ENCODE measurements at places on chromosomes 5 and 9.

GRCh38 chr5:154620411-154620810 lies 134.8 kb upstream of the LARP1 start:
- peaks cover 9% of the 10 kb centered on the region for H3K27me3 ChIP-seq
- DNase-seq = no peak
- no peak overlapping the region for H3K27ac ChIP-seq
- no peaks in the 10 kb centered on the region for H3K36me3 ChIP-seq

GRCh38 chr5:121121786-121122185 lies 657.7 kb downstream of the PRR16 start:
- no peak overlapping the region for H3K4me3 ChIP-seq
- H3K4me1 ChIP-seq = no peaks in the 10 kb centered on the region
- H3K27ac ChIP-seq = no peak overlapping the region
- no peaks in the 10 kb centered on the region for H3K27me3 ChIP-seq
- DNase-seq = no peak

- H3K4me1 ChIP-seq = peaks cover 28% of the 10 kb centered on the region
- peak within 1 kb of the TSS; percentile 88 for H3K4me3 ChIP-seq
- DNase-seq = no peak
- H3K36me3 ChIP-seq = peaks cover 8% of the 10 kb centered on the region
- H3K27ac ChIP-seq = peak within 1 kb of the TSS; percentile 78
Measured at GRCh38 chr5:34656001-34656699, at the start of gene RAI14. Gene RAI14, plus strand, starts transcription at chr5:34656328. Its CDS starts 30,592 bp downstream, at chr5:34686920.

DNA sequence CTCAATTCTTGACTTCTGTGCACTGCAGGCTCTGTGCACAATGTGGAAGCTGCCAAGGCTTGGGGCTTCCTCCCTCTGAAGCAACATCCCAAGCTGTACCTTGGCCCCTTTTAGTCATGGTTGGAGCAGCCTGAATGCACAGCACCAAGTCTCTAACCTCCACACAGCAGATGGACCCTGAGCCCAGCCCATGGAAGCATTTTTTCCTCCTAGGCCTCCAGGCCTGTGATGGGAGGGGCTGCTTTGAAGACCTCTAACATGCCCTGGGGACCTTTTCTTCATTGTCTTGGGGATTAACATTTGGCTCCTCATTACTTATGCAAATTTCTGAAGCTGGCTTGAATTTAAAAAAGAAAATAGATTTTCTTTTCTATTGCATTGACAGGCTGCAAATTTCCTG lies 385.8 kb downstream of the LRRC70 start:
- no peak overlapping the region for H3K4me3 ChIP-seq
- peaks cover 17% of the 10 kb centered on the region for H3K36me3 ChIP-seq
- H3K4me1 ChIP-seq = no peaks in the 10 kb centered on the region
- no peak overlapping the region for H3K27ac ChIP-seq

DNA sequence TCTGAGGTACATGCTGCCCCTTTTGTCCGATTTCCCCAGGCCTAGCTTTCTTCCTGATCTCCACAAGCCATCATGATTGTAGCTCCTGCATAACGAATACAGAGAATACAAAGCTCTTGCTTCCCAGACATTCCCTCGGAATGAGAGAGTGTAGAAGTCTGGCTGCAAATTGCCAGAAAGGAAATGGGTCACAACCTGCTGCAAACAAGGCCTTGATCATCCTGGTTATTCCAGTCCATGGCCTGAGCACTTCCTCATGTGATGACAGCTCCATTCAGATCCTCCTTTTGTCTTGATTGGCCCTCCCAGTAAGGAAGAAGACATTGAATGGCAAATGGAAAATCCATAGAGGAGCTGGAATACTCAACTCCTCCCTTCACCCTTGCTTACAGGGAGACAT lies 136.0 kb upstream of the ADRA1B start:
- H3K4me1 ChIP-seq = no peaks in the 10 kb centered on the region
- H3K4me3 ChIP-seq = no peak overlapping the region
- no peaks in the 10 kb centered on the region for H3K36me3 ChIP-seq

- no peak overlapping the region for H3K27ac ChIP-seq
- no peaks in the 10 kb centered on the region for H3K4me1 ChIP-seq
- peaks cover 30% of the 10 kb centered on the region for H3K27me3 ChIP-seq
- H3K36me3 ChIP-seq = no peaks in the 10 kb centered on the region
Measured at GRCh38 chr9:72150661-72151060, 1.4 kb downstream of the GDA start.

DNA sequence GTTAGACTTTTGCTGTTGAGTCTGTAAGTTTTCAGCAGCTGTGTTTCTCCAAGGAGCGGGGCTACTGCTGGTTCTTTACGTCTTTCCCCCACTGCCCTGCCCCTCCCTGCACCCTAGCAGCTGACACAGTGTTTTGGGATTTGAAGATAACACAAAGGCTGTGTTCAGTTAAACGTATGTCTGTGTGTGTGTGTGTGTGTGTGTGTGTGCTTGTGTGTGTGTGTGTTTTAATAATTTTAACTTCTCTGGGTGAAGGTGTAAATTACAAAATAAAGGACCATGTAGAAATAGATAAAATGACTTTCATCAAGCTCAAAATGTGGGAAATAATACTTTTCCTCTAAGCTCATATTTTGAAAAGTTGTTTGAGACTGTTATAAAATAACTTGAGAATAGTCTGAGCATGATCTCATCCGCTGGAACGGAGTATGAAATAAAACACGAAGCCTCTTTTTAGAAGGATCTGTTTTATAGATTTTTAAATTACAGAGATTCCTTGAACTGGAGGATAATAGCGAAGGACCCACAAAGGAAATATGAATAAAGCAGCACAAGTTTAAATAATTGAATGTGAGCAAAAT lies 10.9 kb downstream of the ABL1 start:
- no peak overlapping the region for H3K27ac ChIP-seq
- no peak overlapping the region for H3K4me3 ChIP-seq
- H3K4me1 ChIP-seq = peaks cover 27% of the 10 kb centered on the region
- H3K36me3 ChIP-seq = no peaks in the 10 kb centered on the region
- H3K27me3 ChIP-seq = no peaks in the 10 kb centered on the region
- no peak for DNase-seq

GRCh38 chr9:127077644-127077946 lies 44.8 kb downstream of the ANGPTL2 start:
- DNase-seq = no peak
- peaks cover 15% of the 10 kb centered on the region for H3K36me3 ChIP-seq
- H3K4me3 ChIP-seq = no peak overlapping the region

DNA sequence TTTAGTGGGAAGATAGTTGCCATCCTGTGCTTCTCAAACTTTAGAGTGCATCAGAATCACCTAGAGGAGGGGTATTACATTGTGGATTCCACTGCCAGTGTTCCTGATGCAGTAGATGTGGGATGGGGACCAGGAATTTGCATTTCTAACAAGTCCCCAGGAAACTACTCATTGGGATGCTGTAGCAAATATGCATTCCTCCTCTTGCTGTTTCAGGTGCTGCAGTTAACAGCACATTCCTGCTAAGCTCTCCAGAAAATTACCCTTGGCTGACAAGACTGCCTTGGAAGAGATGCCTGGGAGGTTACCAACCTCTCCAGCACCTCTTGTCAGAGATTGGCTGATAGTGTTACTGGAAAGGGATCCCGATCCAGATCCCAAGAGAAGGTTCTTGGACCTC lies 270.5 kb downstream of the OSTF1 start:
- no peak for DNase-seq
- H3K4me1 ChIP-seq = no peaks in the 10 kb centered on the region
- H3K36me3 ChIP-seq = no peaks in the 10 kb centered on the region
- H3K27me3 ChIP-seq = no peaks in the 10 kb centered on the region
- no peak overlapping the region for H3K4me3 ChIP-seq
- no peak overlapping the region for H3K27ac ChIP-seq

DNA sequence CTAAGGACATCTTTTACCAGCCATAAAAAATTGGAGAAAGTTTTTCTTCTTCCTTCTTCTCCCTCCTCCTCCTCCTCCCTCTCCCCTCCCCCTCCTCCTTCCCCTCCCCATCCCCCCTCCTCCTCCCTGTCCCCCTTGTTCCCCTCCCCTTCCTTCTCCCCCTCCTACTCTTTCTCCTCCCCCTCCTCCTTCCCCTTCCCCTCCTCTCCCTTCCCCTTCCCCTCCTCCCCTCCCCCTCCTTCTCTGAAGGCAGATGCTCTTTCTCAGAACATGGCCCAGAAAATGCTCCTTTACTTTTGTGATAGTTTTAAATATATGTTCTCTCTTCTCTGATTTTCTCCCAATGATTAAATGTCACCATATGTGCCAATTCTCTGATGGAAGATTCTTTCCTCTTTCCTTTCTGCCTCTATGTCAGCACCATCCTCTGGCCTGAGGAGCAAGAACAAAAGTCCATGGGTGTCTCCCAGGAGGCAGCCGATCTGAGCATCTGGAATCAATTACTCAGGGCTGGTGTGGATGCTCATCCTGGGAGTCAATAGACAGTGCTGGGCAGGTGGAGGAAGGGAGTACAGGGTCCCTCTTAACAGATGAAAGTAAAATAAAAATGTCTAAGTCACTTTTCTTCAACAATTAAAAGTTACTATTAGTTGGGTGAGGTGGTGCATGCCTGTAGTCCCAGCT lies 63.0 kb upstream of the GNA14 start:
- peaks cover 3% of the 10 kb centered on the region for H3K36me3 ChIP-seq
- DNase-seq = no peak
- peaks cover 25% of the 10 kb centered on the region for H3K4me1 ChIP-seq
- no peak overlapping the region for H3K4me3 ChIP-seq

DNA sequence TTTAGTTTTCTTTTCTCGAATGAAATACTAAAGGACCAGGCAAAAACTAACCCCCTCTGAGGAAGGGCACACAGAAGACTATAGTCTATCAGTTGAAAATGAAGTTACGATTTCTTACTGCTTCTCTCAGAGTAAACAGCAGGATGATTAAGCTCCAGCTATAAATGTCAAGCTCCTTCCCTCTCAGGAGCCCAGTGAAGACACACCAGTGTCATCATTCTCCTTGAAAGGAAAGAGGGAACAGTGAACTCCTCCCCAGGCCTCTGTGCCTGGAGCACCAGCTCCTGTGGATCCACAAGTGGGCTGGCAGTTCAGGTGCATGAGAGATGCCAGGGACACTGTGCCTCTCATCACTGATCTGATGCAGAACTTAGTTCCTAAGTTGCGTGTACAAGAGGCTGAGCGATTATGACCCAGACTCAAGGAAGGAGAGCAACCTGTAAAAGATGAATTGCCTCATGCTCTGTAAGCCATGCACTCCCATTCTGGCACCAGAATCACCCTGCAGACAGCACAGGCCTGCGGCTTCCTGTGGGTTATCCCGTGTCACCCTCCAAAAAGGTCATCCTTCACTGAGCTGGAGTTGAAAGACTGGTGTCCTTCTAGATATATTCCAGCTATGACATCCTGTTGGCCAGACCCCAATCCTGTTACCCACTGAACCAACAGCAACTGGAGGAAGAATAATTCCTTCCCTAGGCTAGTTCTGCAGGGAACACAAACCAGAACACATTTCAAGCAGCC lies 394.0 kb downstream of the SEMA5A start:
- H3K4me3 ChIP-seq = no peak overlapping the region
- DNase-seq = no peak
- H3K36me3 ChIP-seq = no peaks in the 10 kb centered on the region
- no peak overlapping the region for H3K27ac ChIP-seq
- no peaks in the 10 kb centered on the region for H3K4me1 ChIP-seq

GRCh38 chr9:1726993-1727759 lies 288.0 kb upstream of the SMARCA2 start:
- H3K27ac ChIP-seq = no peak overlapping the region
- H3K4me3 ChIP-seq = no peak overlapping the region
- DNase-seq = no peak
- no peaks in the 10 kb centered on the region for H3K36me3 ChIP-seq

All from naive thymus-derived CD8-positive, alpha-beta T cell (primary cell).